ENCODE measurements at places on chromosomes 2 and 18. TPM values are rescaled to one million over a fixed set of nuclear protein-coding genes. Genes with fewer than 3 reads are reported as not detected.
A peak's percentile ranks its signal among the peaks of the same experiment; 100 is the strongest.

PKDCC gene
- 116 TPM for polyA plus RNA-seq

GCG gene
- 2.5 TPM for polyA plus RNA-seq

KHK gene
- polyA plus RNA-seq, result 1.5 TPM

LRRC30 gene
- 9.2 TPM for polyA plus RNA-seq

ATL2 gene
- polyA plus RNA-seq, result 32.8 TPM

DNA sequence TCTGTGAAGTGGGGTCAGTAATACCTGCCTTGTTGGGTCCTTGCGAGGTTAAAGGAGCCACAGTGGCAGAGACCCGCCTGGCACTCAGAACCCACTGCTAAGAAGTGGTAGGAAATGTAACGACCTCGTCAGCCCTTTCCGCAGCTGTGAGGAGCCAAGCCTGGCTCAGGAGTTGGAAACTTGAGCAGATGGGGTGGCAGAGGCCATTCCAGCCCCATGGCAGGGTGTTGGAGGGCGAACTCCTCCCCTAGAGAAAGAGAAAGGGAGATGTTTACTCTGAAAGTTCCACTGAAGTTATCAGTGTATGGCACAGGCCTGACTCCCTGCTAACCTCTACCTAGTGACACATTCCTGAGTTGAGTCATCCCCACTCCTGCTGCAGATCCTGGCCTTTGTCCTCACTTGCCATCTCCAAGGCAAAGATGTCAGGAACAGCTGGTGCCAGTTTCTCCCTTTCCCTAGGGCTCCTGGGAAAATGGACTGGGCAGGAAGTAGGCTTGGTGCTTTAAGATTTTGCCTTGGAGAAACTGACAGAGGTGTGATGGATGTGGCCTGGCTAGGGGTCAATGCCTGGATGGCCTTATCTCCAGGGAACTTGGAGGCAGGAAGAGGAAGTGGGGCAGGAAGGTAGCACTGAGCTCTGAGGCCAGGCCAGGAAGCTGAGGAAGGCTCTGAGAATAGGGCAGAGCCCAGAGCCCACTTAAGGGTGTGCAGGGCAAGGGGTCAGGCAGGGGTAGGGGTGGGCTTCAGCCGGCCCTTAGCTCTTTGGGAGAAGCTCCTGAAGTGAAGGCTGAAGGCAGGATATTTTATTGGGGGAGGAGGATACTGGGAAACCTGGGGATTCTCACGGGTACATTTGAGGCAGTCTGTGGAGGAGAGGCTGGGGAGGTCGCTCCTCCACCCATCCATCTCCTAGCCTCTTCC is 888 bp downstream of the VAMP5 start:
- DNase-seq, result no peak

- peak; percentile 38 for DNase-seq
Measured at GRCh38 chr2:24421668-24422067, 61.3 kb upstream of the ITSN2 start.

- DNase-seq, result no peak
Measured at GRCh38 chr2:187686416-187687024, 132.3 kb upstream of the TFPI start.

DNA sequence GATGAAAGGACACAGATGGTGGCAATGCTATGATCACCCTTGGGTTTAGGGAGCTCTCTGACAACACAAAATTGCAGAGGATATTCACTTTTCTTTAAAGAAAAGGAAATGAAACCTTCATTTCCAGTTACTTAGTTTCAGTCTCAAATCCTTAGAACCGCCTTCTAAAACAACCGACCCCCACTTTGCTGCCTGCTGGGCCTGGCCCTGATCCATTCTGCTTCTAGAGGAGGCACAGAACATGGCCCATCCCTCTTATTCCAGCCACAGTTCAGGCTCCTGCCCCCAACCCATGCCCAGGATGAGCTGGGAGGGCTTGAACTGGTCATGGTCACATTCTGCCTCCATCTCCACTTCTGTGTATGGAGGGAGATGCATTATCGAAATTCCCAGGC is 311.6 kb downstream of the EN1 start:
- no peak for DNase-seq

- DNase-seq, result peak; percentile 93
Measured at GRCh38 chr18:79507546-79508480, 112.1 kb downstream of the NFATC1 start.

DNA sequence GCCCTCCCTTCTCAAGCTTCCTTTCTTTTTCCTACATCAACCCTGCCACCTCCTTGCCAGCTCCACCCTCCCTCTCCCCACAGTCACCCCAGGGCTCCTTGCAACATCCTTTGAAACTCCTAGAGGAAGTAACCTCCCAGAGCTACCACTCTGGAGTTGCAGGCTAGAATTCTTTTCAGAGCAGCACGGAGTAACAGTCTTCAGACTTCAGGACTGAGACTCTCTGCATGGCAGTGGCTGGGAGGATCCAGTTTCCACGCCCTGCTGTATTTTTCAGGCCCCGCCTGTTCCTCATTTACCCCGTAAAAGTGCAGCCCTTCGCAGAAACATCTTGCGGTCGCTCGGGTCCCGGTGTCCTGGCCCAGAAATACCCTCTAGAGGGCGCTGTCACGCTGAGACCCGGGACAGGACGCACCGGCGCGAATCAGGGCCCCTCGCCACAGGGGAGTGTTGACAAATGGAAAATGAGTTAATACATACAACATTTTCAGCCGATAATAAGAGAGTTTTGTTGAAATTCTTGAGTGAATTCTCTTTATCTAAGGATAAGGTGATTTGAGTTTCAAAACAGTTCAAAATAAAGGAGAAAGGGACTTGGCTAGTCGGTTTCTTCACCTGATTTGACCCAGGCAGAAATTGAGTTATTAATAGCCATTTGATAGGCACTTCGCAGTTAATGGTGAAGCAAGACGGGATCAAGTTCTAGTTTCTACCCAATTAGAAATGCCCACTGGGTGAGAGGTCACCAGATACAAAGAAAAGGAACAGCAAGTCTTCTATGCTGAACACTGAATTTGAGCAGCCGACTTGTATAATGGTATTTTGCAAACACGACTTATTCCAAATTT is 18.5 kb upstream of the NTSR2 start:
- DNase-seq, result peak; percentile 76

GRCh38 chr2:80126596-80127189 is 177.9 kb downstream of the LRRTM1 start:
- no peak for DNase-seq

- DNase-seq, result peak; percentile 52
Measured at GRCh38 chr2:58834404-58834803, 593.3 kb upstream of the FANCL start.

- no peak for DNase-seq
Measured at GRCh38 chr2:240201866-240202265, 61.4 kb upstream of the OTOS start.

- DNase-seq, result no peak
Measured at GRCh38 chr2:230875347-230876315, 10.9 kb downstream of the ITM2C start.

DNA sequence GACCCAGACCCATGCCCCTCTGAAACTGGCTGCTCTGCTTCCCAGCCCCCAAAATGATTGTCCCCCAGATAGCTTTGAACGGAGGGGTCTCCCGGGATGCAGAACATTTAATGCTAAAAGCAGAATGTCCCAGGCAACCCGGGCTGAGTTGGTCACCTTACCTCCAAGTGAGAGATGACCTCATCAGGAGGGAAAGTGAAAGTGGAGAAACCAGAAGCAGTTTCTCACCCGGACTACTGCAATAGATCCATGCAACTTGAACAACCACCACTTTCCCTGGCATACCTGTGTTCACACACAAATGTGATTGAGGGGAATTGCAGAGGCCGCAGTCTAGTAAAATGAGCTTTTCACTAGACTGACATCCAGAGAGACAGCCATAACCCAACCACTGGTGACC is 75.3 kb upstream of the NPAS2 start:
- DNase-seq, result no peak

DNA sequence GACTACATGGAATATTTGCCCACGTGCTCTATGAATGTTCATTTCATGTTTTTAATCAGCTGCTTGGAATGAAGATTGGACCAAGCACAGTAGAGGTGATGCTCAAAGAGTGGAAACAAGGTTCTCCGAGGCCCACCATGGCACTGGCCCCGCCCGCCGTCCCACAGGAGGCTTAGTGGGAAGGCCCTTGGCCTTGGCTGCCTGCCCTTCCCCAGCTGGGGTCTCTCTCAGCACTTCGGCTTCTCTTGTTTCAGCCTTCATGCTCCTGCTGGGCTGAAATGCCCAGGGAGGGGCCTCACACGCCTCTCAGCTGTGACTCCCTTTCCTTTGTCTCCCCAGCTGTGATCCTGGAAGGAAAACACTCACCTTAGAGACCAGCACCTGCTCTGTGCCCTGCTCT is 833.2 kb downstream of the GALR1 start:
- no peak for DNase-seq
